ENCODE measurements at places on chromosomes 7 and 10.

DNA sequence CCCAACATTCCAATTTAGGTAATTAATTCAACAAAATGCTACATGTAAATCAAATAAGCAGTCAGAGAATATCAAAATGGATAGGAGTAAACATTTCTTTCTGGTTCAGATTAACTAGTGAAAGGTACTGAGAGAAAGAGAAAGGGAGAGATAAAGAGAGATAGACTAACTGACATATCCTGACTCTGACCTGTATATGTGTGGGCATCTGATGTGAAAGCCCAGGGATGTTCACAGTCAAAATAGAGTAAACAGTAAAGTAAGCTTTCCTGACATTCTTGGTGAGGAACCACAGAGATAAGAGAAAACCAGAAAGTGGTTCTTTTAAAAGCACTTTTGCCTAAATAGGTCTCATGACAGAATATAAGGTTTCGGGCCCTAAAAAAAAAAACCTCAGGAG is 37.5 kb upstream of the ANK3 start:
- DNase-seq, result no peak

DNA sequence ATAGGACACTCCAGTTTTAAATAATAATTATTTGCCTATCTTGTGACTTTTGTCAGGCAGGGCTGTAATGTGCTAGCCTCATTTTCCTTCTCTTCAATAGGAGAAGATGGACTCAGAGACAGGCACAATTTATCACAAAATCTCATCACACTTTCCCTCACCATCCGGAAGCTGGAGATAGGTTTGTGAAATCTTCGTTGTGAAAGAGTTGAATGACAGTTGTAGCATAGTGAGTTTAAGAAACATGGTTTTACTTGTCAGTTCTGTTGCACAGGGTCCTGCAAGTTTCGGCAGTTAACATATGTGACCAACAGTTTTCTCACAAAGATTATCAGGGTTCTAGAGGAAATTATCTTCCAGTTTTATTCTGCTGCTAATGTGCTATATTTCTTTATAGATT is 37.7 kb upstream of the MAP3K8 start:
- no peak for DNase-seq

DNA sequence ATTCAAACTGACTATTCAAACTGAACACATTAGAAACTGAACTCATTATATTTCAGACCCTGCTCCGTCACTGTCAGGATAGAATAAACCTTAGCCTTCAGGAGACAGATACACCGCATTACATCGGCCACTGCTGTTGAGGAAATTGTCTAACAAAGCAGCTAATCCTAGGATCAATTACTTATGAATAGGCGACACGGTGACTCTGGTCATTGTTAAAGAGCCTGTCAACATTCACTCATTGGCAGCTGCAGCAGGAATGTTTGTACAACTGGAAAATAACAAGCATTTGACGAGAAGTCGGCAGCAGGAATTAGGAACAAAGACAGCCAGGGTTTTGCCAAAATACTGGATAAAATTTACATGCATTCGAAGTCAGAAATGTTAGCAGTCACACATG is 112.0 kb upstream of the MKX start:
- no peak for DNase-seq

GRCh38 chr10:12783293-12783692 is 218.2 kb downstream of the CCDC3 start:
- no peak for DNase-seq

DNA sequence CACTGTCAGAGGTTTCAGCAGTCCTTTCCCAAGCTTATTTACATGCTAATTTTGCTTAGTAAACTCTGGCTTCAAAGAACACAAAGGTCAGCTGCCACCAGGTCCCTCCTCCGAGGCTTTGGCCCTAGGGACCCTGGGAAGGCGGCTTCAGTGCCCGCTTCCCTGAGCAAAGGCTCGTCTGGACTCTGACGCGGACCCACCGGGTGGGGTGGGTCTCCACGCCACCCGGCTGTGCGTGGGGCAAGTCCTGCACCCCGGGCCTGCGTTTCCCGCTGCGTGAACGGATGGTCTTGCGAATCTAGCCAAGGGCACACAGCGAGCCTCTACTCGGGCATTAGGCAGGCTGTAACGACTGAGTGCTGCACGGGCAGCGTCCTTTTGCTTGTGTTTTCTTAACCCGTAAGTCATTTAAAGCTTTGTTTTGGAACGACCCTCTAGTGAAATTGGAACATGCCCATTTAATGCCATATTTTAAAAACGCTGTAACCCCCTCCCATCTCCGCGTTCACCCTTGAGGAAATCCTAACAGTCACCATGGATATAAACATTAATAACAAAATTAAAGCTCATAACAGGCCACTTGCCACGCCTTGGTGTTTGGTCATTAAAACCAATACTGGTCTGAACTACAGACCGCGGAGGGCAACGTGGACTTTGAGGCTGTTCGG is 828 bp downstream of the BNIP3 start:
- no peak for DNase-seq

DNA sequence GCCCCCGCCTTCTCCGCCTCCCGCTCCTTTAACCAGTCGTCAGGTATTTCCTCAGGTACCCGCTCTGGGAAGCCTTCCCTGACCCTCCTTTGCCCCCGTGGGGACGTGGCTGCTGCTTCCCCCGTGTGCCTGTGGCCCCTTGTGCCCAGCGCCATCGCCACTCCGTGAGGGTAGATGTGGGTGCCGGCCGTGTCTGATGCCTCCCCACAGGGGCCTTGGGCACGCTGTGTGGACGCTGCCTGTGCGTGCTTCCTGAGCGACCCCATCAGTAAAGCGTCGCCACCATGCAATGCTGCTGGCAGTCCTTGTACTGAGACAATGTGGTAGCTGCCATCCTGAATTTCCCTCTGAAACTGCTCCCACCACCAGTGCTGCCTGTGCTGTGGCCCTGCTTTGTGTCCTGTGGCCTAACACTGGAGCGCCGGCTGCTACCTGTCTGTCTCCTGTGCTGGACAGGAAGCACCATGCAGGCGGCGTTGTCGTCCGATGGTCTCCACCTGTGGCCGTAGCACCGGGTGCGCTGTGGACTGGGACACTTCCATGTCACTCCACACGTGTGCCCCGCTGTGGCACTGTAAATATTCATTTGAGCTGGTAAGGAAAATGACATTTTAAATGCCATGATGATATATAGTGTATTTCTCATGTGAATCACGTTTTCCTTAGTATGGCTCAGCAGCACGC is 213.8 kb downstream of the MGMT start:
- no peak for DNase-seq

- no peak for DNase-seq
Measured at GRCh38 chr10:62183442-62183841, 85.2 kb downstream of the RTKN2 start.

- no peak for DNase-seq
Measured at GRCh38 chr7:75843613-75844116, 30.1 kb upstream of the CCL24 start.

DNA sequence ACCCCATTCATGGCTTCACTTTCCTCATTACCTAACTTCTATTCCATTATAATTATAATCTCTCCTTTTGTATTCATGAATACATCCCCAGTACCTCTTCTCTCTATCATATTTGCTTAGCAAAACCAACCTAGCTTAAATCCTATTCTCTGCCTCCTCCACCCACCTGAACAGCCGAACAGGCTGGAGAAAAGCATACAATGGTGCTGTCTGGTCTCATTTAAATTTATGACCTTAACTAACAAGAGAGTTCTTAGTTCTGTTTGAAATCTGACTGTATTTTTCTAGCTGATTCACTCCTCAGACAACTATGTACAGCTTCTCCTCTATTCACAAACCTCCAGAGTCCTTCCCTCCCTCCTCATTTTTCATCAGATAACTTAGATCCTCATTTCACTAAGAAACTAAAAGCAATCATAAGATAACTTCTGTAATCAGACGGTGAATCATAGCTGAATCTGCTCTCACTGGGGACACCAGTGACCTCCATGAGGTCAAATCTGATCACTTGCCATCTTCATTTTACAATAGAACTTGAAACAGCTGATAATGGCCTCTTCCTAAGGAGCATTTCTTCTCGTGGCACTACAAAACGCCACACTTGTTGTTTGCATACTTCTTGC is 233.9 kb upstream of the AOAH start:
- DNase-seq, result no peak

DNA sequence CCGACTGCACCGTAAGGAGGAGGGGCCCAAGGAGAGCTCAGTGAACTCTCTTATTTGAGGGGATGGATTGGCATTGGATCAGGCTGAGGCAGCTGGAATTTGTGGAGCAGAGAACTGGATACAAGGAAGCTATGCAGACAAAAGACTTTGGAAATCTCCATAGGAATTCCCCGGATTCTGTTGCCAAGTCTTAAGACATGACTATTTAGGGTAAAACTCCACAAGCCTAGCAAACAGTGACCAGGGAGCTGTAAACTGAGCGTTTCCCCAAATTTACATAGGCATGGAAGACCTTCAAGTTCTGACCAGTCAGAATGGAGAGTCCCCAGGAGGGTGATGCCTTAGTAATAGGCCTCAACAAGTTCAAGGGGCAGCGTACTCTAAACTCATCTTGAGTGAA is 82.5 kb upstream of the PCBD1 start:
- DNase-seq, result no peak

GRCh38 chr7:139630643-139631519 is 107.4 kb downstream of the CLEC2L start:
- no peak for DNase-seq

- no peak for DNase-seq
Measured at GRCh38 chr7:98777051-98777450, 92.8 kb downstream of the TMEM130 start.

- DNase-seq, result no peak
Measured at GRCh38 chr7:111320133-111320532, 229.2 kb downstream of the LRRN3 start.

- DNase-seq, result no peak
Measured at GRCh38 chr7:137715533-137715932, 131.2 kb downstream of the DGKI start.

GRCh38 chr10:105727131-105727530 is 1086.0 kb downstream of the SORCS3 start:
- DNase-seq, result no peak

DNA sequence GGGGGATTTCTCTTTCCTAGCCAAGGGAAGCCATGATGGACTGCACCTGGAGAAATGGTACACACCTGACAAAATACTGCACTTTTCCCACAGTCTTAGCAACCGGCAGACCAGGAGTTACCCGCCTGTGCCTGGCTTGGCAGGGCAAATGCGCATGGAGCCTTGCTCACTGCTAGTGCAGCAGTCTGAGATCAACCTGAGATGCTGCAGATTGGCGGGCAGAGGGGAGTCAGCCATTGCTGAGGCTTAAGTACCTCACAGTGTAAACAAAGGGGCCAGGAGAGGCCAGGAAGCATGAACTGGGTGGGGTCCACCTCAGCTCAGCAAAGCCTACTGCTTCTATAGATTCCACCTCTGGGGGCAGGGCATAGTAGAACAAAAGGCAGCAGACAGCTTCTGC is 49.4 kb downstream of the OR13A1 start:
- no peak for DNase-seq

GRCh38 chr7:24968165-24968564 is 11.8 kb downstream of the OSBPL3 start:
- no peak for DNase-seq

GRCh38 chr7:93574646-93575554 is at the start of gene CALCR:
Gene CALCR (minus strand): TSS chr7:93574724. CDS start chr7:93486981, 87,743 bp downstream.
- no peak for DNase-seq

DNA sequence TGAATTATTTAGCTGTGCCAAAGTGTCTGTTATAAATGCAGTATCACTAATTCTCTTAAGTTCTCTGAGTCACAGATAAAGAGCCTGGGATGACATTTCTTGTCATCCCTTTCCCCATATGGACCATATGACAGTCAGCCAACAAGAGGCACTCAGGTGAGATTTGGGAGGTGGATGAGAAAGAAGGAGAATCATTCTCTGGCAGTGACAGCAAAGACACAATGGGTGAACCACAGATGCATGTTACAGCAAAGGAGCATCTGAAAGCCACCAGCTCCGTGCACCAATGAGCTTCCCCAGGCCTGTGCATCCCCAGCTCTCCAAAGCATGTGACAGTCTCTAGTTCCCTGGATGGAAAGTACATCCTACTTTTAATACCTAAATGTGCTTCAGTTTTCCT is 10.8 kb downstream of the GIMAP6 start:
- no peak for DNase-seq

DNA sequence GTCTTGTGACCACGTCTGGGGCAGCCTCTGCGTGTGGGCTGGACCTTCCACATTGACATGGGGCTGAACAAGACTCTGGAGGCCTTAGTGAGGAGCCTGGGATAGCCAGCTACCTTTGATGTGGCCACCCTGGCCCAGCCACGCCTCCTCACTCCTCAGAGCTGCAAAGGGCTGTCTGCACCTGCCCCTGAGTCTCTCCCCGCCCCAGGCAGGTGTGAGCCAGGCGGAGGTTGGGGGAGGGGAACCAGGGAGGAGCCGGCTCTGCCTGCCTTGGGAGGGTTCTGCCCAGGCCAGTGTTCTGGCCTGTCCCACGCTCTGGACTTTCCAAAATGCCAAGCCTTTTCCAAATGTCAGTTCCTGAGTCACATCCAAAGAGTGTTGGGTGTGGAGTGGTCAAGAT is 72.2 kb downstream of the GTF2IRD1 start:
- DNase-seq, result no peak

DNA sequence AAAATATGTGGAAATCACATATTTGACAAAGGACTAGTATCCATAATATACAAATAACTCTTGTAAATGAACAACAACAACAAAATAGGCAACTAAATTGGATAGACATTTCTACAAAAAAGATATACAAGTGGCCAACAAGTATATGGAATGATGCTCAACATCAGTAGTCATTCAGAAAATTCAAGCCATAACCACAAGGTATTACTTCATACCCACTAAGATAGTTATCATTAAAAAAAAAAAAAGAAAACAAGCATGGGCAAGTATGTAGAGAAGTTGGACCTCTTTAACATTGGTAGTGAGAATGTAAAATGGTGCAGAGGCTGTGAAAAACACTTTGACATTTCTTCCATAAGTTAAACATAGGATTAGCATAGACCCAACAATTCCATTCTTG is 80.8 kb downstream of the CYP26A1 start:
- no peak for DNase-seq

- no peak for DNase-seq
Measured at GRCh38 chr7:31123321-31123720, 71.2 kb downstream of the ADCYAP1R1 start.

DNA sequence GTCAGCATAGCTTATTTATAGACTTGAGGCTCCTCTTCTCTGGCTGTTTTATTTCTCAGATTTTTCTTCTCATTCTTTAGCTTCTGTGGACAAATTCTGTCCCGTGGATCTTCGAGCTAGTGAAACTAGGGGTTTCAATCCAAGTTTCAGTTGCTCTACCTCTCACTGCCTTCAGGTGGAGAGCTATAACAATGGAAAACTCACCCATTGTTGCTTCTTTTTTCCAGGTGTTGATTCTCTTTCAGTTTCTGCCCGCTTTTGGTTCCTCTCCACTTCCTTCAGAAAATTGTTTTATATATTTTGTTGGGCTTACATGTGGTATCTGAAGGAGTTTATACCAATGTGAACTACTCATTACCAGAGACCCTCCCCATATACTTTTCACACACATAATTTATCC is 266.1 kb downstream of the TCF7L2 start:
- DNase-seq, result no peak

- no peak for DNase-seq
Measured at GRCh38 chr7:10998996-10999757, 25.5 kb downstream of the PHF14 start.

GRCh38 chr10:62037890-62038608 is 136.6 kb downstream of the ARID5B start:
- DNase-seq, result no peak

Measured in pons (tissue), 1 donor.